Omental fat pad (tissue), 4 donors: ENCODE measurements at places on chromosomes 11 and 22.

DNA sequence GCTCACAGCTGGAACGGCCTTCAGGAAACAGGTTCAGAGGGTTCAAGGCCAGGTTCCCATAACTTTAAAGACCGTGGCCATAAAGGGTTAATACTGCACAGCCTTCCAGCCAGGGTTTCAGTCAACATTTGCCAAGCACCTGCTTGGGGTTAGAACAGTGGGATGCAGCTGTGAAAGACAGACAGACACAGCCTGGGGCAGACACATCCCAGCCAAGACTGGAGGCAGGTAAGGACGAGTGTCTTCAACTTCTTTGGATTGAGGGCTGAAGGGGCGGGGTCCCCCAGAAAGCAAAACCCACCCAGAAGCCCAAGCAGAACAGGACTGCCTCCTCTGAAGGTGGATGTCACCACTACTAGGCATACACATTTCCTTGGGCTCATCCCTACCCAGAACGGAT lies 14.3 kb downstream of the ARFGAP2 start:
- DNase-seq: no peak

GRCh38 chr11:115428306-115428705 lies 75.9 kb downstream of the CADM1 start:
- no peak for DNase-seq

GRCh38 chr11:27100534-27100933 lies 59.9 kb downstream of the BBOX1 start:
- DNase-seq: no peak

DNA sequence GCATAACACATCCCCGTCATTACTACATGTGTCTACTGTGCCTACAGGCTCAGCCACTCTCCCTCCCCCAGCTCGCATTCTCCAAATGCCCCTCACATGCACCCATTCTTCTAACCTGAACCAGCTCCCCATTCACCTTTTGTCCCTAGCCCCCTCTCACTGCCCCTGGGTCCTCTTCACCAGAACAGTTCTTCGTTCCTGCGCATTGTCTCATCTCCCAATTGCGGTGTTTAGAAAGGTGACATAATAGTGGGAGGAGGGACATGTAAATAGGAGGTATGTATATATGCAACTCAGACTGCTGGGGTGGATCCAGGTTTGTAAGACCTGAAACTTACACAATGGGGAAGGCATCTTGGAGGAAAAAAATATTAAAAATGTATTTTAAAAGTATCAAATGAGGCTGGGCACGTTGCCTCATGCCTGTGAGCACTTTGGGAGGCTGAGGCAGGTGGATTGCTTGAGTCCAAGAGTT lies 4.7 kb upstream of the VSIG2 start:
- DNase-seq: no peak

- DNase-seq: no peak
Observed at GRCh38 chr11:86160541-86161149, 83.9 kb upstream of the EED start.

DNA sequence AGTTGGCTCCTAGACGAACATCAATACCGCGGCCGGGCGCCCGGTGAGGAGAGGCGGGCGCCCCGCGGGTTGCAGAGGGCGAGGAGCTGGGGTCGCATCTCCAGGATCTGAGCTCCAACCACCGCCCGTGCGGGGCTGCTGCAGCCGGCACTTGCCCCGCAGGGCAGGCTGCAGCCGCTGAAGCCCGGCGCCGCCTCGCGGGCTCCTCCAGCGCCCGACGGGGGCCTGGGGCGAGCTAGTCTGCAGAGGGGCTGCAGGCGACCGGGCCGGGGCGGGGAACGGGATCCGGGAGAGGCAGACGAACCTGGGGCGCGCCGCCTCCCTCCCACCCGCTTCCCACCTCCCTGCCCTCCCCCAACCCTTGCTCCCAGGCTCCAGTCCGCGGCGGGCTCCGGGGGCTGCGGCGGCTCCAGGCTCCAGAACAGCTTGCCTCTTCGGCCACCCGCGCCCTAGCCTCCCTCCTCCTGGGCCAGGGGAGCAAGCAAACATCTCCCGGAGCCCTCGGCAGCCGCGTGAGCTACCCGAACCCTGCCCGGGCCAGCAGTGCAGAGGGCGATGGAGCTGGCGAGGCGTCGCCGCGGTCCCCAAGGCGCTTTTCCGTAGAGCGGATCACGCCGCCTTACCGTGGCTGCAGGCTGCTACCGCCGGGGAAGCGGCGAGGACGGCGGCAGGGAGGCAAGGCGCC lies 802 bp downstream of the TENM4 start:
- no peak for DNase-seq

GRCh38 chr22:29313576-29314466 lies 1.7 kb downstream of the RASL10A start:
- DNase-seq: no peak

GRCh38 chr11:46967962-46968361 lies 31.4 kb downstream of the CSTPP1 start:
- DNase-seq: no peak

DNA sequence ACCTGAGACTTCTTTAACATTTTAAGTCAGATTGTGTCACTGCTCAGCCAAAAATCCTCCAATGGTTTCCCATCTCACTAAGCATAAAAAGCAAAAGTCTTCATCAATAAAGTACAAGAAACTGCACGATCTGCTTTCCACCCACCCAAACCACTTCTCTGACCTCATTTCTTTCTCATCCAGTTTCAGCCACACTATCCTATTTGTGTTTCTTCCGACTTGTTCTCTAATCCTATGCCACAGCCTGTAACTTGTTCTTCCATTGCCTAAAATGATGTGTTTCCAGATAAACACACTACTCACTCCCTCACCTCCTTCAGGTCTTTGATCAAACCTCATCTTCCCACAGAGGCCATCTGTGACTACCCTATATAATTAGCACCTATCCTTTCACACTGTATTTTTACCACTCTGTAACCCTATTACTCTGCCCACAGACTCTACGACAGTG lies 28.4 kb downstream of the ARHGAP32 start:
- no peak for DNase-seq

- no peak for DNase-seq
Observed at GRCh38 chr11:1703146-1703545, 6.2 kb downstream of the KRTAP5-6 start.

DNA sequence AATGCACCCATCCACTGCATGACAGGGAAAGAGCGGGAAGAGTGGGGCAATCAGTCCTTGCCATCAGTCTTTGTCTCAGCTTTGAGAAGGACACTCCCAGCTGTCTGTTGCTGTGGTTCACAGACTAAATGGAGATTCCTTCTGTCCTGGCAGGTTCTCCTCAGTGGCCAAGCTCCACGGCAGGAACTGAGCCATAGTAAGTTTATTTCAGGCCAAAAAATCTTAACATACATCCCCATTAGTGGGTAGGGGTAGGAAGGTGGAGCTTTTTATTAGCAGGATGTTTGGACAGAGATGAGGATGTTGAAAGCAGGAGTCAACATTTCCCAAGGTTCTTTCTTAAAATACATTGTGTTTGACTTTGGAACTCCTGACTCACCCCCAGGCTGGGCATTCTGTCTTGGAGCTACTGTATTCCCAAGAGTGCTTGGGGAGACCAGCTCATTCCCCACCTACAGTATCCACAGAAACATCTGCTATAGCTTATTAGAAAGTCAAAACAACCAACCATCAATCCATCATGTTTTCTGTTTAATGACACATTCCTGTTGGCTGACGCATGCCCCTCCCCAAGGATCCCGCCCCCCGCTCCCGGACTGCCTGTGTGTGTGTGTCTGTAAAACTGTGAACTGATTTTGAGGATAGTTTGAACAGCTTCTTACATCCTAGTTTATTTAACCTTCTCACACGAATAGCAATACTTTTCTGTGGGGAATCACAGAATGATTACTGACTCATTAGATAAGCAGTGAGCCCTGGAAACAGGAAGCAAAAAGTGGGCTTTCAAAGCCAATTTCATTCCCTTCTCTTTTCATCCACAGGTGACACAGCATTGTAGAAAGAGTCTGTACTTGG lies 109.5 kb downstream of the CCDC81 start:
- no peak for DNase-seq

- no peak for DNase-seq
Observed at GRCh38 chr11:59981106-59981770, 17.4 kb downstream of the OOSP4A start.
